ENCODE measurements at places on chromosomes 5 and 9.

DNA sequence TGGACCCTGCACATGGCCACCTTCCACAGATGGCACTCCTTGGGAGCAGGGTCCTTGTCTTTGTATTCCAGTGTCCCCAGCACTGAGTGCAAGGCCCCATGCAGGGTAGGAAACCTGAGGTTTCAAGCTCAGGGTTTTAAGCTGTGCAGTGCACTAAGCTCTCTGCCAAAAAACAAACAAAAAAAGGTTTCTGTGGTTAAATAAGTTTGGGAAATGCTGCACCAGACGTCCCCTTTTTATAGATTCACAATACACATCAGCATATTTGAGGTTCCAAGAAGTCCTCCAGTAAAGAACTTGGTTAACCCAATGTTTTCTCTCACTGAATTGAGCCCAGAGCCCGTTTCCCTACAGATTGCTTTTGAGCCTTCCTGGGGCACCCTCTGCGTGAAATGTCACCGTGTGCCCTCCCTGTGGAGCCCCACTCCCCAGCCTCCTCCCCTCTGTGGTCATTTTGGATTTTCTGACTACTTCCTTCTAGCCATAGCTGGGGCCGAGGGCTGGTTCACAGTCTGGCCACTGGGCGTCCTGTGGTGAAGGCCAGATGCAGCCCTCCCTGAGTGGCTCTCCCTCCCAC lies 17.1 kb downstream of the DELE1 start:
- no peak for DNase-seq

- no peak for DNase-seq
Measured at GRCh38 chr9:19816769-19817168, 27.9 kb upstream of the SLC24A2 start.

DNA sequence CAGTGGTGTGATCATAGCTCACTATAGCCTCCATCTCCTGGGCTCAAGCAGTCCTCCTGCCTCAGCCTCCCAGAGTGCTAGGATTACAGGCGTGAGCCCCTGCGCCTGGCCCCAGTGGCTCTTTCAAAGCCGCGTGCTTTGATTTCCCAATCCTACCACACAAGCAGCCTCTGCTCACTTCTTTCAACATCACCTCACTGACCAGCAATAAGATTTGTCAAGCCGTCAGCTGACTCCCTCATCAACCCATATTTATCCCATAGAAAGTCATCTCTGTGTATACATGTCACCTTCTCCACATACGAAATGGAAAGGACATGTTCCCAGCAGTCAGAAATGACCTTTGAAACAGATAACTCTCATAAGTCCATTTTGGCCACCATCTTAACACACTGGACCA lies 26.0 kb downstream of the SLC31A2 start:
- DNase-seq: no peak

GRCh38 chr5:44663991-44664710 lies 144.6 kb upstream of the MRPS30 start:
- no peak for DNase-seq

DNA sequence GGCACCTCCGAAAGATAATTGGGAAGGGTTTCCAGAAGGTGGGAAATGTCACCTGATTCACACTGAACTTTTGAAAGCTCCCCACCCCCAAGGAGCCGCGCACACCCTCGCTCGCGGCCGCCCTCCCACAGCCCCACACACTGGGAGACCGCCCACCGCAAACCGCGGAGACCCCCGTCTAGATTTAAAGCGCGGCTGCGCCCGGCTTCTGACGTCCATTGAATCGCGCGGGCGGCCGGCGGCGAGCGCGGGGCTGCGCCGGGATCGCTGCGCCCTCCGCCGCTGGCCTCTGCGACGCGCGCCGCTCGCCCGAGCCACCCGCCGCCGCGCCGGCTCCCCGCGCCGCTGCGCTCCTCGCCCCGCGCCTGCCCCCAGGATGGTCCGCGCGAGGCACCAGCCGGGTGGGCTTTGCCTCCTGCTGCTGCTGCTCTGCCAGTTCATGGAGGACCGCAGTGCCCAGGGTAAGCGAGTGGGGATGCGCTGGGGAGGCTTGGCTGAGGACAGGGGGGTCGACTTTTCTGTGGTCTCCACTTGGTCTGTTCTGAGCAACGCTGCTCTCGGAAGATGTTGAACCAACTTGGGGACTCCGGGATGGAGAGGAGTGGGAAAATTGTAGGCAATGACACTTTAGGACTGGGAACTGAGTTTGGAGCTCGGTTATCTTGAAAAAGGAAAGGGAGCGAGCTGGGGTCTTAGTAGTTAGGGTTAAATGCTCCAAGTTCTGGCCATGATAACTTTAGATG lies at the start of gene FST:
FST (plus strand) TSS at position 214 of the 743 bp plus-strand sequence; CDS start at position 377, 163 bp downstream.
- no peak for DNase-seq

DNA sequence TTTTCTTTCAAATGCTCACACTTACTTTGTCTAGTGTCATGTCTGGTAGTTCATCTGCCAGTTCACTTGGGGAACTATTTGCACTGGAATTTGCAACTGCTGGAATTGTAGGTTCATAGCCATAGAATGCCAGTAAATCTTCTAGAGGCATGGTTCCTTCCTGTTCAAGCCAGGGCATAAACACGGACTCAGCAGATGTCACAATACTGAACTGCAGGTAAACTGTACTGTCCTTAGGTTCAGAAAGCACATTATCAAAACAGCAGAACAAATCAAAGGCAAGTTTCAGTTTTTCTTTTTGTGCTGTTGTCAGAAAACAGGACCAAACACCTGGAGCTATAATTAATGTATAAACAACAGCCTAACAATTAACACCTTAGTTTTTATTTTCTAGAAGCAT lies 13.1 kb downstream of the MIER3 start:
- DNase-seq: no peak

DNA sequence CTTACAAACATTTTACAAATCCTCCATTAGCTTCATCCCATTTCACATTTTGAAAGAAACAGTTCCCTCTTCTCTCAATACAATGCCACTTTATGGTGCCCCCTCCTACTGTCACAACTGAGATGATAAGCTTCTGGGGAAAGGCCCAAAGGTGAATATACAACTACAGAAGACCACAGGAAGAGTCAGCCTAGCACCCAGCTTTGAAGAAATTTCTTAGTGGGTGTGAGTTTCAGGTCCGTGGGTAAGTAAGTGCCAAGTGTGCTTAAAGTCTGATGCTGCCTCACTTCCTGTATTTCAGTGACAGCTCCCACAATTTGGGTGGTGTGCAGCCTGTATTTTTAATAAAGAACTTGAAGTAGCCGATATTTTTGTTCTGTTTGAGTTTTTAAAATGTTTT lies 68.1 kb downstream of the ARHGEF28 start:
- DNase-seq: no peak

GRCh38 chr9:8845376-8845775 lies 1045.8 kb upstream of the DMAC1 start:
- no peak for DNase-seq

DNA sequence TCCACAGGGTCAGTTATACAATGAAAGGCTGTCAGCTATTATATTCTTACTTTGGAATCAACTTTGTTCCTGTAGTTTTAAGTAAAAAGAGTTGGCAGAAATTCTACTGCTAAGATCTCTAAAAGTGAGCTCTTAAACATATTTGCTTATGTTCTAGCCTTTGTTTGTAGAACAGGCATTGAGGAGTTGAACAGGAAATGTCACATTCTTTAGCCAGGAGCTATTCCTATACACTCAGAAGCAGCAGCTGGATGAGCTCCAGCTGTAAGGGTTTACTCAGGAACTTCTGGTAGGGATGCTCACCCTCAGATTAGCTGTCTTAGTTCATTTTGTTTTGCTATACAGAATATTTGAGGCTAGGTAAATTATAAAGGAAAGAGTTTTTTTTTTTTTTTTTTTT lies 22.4 kb upstream of the SPINK14 start:
- DNase-seq: no peak

DNA sequence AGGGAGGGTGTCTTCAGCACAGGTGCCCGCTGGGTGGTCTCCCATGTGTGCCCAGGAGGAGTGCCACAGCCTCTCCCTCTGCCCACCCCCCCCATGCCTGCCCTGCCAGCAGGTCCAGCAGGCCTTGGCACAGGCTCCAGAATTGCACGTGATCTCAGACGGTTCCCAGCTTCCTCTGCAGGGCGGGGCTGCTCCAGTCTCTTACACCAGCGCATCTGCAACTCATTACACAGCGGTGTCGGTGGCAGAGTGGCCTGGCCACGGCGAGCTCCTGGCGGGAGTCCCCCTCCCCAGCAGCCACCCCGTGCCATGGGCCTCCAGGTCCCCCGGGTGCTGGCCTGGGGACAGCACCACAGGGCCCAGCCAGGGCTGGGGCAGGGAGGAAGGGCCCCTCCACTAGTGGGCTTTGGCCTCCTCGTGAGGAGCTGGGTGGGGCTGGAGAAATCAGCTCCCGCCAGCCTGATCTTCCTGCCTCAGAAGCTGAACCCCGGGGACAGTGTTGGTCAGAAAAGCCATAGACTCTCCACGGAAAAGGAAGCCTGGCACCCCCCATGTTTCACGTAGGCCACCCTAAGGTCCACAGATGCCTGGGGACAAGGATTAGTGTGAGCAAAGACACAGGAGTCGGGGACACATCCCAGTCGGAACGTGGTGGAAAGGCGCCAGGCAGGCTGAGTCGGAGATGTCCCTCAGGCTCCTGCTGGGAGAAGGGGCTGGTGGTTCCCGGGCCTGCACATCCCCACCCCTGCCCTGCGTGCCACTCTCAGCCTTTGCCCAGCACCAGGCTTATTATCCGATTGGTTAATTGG lies 40.2 kb downstream of the RXRA start:
- DNase-seq: peak; percentile 88

DNA sequence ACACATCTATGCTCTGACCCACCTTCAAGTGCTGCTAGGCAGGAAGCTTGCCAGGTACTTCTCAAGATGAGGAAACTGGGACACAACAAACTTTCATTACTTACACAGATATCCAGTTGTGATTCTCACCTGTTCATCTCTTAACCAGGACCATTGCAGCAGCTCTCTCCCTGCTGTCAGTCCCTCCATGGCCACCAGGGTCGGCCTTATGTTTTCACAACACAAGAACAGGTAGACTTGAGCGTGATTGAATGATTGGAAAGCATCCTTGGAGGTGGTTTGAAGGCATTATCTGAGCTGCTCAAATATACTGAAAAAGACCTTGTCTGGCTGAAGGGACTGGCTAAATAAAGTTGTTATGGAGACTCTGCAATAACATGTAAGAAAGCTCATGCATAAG lies 94.4 kb downstream of the MTREX start:
- DNase-seq: no peak

DNA sequence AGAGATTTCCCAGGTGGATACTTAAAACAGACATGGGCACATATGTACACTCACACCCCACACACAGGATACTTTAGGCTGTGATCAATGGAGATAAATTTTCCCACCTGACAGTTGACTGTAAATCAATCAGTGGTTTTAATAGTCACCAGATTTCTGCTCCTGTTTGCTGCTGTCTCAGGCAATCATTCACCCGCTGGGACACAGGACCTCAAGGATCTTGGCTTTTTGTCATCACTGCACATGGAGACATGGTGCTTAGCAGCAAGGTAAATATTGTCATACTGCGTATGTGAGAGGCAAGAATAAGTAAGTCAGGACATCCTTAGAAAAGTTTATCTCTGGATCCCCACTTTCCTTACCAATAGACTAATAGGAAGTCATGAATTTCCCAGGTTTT lies 60.8 kb upstream of the KLF9 start:
- DNase-seq: no peak

DNA sequence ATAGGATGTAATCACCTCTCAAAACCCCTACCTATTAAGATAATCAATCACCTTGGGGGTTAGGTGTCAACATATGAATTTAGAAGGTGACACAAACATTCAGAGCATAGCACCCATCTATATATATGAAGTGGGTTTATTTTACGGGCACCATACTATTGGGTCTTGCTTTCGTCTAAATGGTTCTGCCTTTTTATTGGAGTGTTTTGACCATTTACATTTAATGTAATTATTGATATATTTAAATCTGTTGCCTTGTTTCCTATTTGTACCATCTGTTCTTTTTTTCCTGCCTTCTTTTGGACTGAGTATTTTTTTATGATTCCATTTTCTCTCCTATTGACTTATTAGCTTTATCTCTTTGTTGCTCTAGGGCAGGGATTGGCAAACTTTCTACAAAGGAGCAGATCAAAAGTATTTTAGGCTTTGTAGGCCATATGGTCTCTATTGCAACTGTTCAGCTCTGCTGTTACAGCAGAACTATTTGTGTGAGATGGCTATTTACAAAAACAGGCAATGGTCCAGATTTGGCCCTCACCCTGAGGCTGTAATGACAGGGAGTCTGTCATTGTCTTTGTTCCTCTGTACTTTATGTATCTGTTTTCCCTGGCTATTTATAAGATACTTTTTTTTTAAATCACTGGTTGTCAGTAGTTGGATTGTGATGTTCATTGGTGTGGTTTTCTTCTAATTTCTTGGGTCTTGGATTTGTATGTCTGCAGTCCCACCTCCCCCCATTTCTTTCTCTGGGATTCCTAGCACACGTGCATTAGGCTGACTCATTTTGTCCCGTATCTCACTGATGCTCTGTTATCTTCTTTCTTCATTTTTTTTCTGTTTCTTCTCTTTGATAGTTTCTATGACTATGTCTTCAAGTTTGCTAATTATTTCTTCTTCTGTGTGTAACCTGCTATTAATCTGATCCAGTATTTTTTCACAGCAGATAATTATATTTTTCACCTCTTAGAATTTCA lies 127.1 kb downstream of the DAB2IP start:
- no peak for DNase-seq

- DNase-seq: no peak
Measured at GRCh38 chr5:169242175-169242848, 58.6 kb downstream of the SLIT3 start.

GRCh38 chr9:89680547-89681467 lies 76.0 kb downstream of the GADD45G start:
- DNase-seq: no peak

DNA sequence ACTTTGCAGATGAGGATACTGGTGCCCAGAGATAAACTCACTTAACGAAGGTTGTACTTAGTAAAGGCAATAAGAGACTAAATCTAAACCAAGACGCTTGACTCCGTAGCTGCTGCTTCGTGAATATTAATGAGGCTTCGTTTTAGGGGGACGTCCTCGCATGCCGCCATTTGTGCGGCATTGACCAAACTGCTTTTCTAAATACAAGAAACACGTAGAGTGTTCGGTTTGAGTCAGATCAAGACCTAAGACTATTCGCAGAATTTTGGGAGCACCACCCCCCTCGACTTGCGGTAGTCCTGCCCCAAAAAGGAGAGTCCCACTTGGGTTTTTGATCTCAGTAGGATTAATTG lies 1.1 kb downstream of the NPM1 start:
- DNase-seq: no peak

- DNase-seq: peak; percentile 35
Measured at GRCh38 chr5:18393565-18394442, 759.5 kb downstream of the TAF11L14 start.

GRCh38 chr5:175589714-175590113 lies 68.2 kb upstream of the HRH2 start:
- DNase-seq: no peak

DNA sequence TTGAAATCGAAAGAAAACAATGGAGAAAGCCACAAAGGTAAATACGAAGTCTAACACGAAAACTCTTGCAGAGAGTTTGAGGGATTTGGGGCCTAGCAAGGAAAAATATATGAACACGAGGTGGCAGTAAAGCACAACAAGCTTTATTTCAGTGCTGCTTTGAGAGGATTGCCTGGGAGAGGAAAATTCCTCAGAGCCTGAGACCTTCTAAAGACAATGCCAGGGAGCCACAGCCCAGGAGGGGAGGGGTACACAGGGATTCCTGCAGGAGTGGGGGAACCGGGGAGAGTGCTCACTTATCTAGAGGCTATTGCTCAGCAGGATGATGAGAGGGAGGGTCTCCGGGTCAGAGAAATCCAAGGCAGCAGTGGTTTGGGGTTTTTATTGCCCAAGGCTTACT lies 134.9 kb upstream of the ADCY2 start:
- DNase-seq: peak; percentile 11

GRCh38 chr5:11289208-11289607 lies 528.2 kb upstream of the DAP start:
- DNase-seq: no peak
